Thoracic aorta (tissue), 2 donors: ENCODE measurements at places on chromosomes 7 and 10.

- DNase-seq, result no peak
These were observed 505 bp downstream of the NUDCD3 start for GRCh38 chr7:44489955-44490350.

GRCh38 chr10:78033387-78033636 lies 351 bp upstream of the RPS24 start:
- no peak for DNase-seq

DNA sequence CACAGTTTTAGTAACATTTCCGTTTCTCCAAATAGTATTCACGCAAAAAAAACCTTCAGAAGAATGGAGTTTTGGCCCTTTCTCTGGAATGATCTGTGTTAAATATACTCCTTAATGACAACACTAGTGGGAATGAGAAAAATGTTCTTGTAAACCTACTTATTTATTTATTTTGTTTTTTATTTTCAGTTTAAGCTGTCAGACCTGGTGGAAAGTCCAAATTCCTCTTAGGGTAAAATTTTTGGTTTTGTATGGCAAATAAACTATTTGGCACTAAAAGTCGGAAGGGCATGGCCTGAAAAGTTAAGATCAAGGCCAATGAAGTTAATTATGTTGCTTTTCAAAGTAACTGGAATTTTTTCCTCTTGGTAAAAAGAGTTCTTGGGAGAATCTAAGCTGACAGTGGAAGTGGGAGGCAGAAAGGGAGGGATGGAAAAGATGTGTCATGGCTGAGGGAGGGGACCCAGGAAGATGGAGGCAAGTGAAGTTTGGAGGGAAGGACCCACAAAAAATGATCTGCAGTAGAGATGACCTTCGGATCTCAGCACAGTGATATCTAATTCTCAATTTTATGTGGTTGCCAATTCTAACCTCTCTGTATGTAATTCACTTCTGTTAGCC lies 33.5 kb upstream of the VPS41 start:
- DNase-seq, result no peak

DNA sequence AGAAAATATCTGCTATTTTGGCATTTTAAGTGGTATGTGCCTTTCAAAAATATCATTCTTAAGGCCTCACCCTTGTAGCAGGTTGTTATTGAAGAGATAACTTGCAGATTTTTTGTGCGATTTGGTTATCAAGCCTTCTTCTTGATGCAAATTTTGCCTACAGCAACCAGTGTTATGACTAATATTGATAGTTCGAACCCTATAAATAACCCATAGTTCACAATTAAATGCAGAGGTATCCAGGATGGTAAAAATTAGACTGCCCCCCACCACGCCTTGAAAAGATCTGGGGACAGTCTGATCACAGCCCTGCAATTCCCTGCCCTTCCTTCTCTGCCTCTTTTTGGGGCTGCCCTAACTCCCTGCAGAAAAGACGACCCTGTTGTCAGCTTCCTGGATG lies 28.4 kb upstream of the RAPGEF5 start:
- no peak for DNase-seq

GRCh38 chr7:14754631-14755030 lies 147.9 kb downstream of the DGKB start:
- no peak for DNase-seq

- DNase-seq, result no peak
These were observed 235.1 kb downstream of the ARHGAP12 start for GRCh38 chr10:31693491-31693890.

- DNase-seq, result no peak
These were observed 348.4 kb downstream of the GLRX3 start for GRCh38 chr10:130484468-130485180.
